ENCODE measurements at places on chromosomes 7 and 10. TPM values are rescaled to one million over a fixed set of nuclear protein-coding genes. Genes with fewer than 3 reads are reported as not detected.
A peak's percentile ranks its signal among the peaks of the same experiment; 100 is the strongest.

The PNLIPRP3 gene
- not detected for total RNA-seq

The PRPS1L1 gene
- total RNA-seq = not detected

The PTPRE gene
- total RNA-seq = 42.0 TPM

The HOXA2 gene
- total RNA-seq = not detected

The RET gene
- not detected for total RNA-seq

The NUDT13 gene
- total RNA-seq = 2.2 TPM

The ST8SIA6 gene
- total RNA-seq = 0.95 TPM

The SHTN1 gene
- total RNA-seq = 0.80 TPM

The PRSS1 gene
- 16.0 TPM for total RNA-seq

The HPSE2 gene
- 0.18 TPM for total RNA-seq

The AGR3 gene
- total RNA-seq = not detected

The RELN gene
- total RNA-seq = not detected

The CASTOR2 gene
- total RNA-seq = 7.6 TPM

The ELFN1 gene
- 0.06 TPM for total RNA-seq

The MRC1 gene
- not detected for total RNA-seq

The VWA2 gene
- not detected for total RNA-seq

The PAPSS2 gene
- total RNA-seq = 1.8 TPM

The TMEM213 gene
- total RNA-seq = not detected

The MYO3A gene
- 0.46 TPM for total RNA-seq

DNA sequence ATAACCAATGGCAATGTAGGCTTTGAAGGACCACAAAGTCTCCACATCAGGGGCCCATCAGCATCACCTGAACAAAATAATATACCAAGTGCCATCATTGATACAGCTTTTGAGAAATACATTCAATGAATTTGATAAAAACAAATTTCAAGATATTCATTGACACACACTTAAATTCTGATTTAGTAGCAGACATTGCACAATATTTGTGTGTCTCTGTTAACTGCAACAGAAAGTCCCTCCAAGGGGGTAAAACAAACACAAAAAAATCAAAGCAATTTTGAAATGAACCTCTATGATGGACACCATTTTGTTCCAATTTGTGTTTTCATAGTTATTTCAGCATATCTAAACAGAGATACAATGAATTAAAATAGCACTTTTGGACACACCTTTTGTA lies 86.8 kb upstream of the RSU1 start:
- DNase-seq = no peak

DNA sequence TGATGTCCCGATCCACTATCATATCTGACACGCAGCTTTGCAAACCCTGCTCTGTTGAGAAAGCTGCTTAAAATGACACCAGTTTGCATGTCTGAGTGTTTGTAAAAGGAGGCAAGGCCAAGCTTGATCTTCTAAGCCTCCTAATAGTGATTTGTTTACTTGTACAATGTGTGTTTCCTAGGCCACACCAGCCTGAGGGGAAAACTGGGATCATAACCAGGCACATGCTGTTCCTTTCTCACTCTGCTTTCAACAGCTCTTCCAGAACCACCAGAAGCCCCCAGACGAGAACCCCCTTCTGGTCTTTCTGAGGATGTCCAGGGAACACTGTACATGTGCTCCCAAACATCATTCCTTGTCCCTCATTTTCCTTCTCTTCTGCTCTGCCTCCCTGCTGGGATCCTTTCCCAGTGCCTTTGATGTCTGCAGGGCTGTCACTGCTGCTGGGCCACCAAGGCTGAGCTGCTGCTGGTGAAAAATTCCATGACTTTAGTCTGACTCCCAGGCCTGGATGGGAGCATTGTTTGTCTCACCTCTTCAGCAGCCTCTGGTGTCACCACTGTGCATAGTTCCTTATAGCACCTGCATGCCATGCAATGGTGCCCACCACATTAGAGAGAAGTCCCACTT lies 4.0 kb upstream of the LGI1 start:
- no peak for DNase-seq

GRCh38 chr10:13218878-13219277 lies 15.3 kb downstream of the UCMA start:
- DNase-seq = no peak

DNA sequence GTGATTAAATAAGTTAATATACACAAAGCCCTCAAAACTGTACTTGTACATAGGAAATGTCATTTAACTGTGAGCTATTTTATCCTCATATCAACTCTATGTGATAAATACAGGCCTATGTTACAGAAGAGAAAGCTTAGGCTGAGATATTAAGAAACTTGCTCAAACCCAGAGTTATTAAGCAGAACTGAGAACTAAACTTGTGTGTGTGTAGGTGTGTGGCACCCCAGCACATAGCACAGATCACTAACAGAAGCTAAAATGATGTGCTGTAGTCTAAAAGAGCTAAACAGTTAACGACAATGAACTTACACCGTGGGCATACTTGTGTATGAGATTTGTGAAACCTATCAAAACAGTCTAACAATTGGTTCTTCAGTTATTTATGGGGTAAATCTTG lies 34.5 kb downstream of the MTPN start:
- DNase-seq = no peak

GRCh38 chr7:155298834-155299534 lies 1.3 kb downstream of the INSIG1 start:
- peak; percentile 97 for DNase-seq

GRCh38 chr10:128568990-128569945 lies 443.0 kb upstream of the MKI67 start:
- no peak for DNase-seq

DNA sequence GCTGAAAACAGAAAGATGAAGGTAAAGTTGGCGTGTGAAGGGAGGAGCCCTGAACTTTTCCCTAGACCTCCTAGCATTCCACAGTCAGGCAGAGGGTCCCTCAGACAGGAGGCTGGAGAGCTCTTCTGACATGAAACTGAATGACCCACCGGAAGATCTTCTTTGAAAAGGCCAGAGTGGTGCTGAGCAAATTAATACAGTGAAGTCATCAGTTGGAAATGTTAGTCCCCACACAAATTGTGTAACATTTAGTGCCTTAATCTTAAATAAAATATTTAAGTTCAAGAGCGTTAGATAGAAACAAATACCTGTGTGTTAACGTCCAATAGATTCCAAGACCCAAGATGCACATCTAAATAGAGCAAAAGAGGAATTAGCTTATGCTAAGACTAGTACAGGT lies 49.0 kb upstream of the WNT16 start:
- DNase-seq = no peak

GRCh38 chr10:52082307-52082706 lies 231.8 kb upstream of the DKK1 start:
- no peak for DNase-seq

- no peak for DNase-seq
These were observed 111.8 kb downstream of the JAZF1 start for GRCh38 chr7:28068811-28069216.

GRCh38 chr7:71308096-71308495 lies 176.2 kb downstream of the GALNT17 start:
- DNase-seq = no peak

DNA sequence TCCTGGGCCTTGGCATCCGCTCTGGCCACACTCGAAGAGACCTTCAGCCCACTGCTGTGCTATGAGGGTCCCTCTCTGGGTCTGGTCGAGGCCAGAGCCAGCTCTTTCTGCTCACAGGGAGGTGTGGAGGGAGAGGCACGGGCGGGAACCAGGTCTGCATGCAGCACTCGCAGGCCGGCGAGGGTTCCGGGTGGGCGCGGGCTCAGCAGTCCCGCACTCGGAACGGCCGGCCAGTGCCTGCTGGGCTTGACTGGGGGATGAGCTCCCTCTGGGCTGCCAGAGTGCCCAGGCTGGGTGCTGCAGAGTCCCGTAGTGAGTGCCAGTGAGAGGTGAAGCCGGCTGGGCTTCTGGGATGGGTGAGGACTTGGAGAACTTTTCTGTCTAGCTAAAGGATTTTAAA lies 882.7 kb downstream of the XPNPEP1 start:
- no peak for DNase-seq

DNA sequence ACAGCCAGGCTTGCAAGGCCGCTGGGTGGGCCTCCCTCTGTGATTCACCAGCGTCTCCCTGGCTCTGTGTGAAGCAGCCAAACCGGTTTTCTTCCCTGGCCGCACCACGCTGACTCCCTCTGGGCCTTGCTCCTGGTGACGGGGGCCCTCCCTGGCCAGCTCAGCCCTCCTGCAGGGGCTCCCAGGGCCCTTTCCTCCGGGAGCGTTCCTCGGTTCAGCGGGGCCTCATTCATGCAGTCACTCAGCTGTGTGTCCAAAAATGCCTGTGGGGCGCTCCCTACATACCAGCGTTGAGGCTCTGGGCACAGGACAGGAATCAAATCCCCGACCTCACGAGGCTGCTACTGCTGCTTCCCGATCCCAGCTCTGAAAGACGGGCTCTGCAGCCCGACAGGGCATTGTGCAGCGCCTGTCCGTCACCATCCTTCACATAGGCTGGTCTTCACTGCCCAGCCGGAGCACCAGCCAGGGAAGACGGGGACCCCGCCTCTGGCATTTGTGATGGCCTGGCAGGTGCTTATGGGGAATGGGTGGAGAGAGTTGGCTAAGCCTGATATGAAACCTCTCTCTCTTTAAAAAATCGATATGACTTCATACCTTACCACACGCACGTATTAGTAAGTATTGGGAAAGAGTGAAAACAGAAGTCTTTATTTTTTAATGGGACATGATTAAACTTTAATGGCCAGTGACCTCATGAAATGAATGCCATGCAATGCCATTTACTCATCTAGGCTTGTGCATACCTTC lies 110.0 kb upstream of the SHH start:
- no peak for DNase-seq

DNA sequence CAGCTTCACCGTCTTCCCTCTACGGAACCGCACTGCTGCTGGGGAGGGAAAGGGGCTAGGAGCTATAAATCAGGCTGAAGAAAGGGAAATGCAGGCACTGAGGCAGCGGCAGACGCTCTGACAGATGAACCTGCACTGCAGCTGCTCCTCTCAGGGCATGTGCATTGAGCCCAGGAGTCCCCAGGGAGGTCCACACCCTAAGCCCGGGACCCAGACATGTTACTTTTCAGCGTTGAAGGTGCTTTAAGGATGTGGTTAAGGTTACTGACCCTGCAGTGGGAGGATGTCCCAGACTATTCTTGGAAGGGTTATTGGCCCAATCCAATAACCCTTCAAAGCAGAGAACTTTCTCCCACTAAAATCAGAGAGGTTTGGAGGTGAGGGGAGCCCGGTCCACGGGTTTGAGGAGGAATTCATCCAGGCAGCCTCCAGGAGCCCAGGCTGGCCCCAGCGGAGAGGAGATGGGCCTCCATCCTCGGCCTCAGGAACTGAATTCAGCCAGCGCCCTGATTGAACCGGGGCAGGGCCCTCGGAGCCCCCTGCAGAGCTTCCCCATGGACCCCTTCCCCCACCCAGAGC lies 75.4 kb downstream of the ADARB2 start:
- no peak for DNase-seq

DNA sequence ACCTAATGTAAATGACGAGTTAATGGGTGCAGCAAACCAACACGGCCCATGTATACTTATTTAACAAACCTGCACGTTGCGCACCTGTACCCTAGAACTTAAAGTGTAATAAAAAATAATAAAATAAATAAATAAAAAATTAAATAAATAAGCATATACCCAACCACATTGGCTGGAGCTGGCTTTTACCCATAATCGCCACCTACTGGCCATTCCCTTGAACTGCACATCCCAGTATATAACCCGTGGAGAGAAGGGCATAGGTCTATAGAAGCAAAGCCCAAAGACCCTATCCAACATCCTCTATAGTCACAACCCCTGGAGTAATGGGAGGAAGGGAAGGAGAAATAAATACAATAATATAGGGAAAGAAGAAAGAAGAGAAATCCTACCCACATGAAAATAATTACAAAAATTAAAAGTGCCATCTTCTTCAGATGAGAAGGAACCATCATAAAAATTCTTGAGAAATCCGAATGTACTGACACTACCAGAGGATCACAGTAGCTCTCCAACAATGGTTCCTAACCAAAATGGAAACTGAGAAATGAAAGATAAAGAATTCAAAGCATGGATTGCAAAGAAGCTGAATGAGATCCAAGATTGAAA lies 65.6 kb downstream of the TWIST1 start:
- DNase-seq = no peak

- no peak for DNase-seq
These were observed 106.4 kb upstream of the GJD4 start for GRCh38 chr10:35498693-35499092.

- DNase-seq = no peak
These were observed 277.4 kb upstream of the KLF14 start for GRCh38 chr7:131011432-131011742.

- no peak for DNase-seq
These were observed 28.4 kb downstream of the RASGEF1A start for GRCh38 chr10:43238462-43238861.

DNA sequence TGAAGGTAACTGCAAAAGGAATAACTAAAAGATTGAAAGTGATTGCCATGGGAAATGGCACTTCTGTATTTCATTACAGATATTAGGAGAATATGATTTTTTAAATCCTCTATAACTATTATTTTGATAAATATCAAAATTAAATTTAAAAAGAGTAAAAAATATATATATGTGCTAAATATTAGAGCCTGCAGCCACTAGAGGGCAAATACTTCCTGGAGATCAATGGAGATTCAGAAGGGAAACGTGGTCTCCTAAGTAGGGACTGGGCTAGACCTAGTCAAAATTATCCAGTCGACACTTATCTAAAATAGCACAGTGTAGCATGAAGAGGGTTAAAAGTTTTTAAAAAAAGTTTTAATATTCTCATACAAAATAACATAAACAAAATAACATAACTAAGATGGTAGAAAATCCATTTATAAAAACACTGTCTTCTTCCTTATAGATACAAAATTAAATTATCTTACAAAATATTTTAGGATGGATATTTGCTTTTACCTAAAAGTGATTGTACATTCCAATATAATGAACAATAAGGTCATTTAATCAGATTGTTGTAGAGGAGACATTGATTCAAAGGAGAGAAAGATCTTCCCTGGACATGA lies 434.3 kb downstream of the MDFIC start:
- DNase-seq = no peak

- no peak for DNase-seq
These were observed 741.8 kb downstream of the SUGCT start for GRCh38 chr7:40876601-40877000.

DNA sequence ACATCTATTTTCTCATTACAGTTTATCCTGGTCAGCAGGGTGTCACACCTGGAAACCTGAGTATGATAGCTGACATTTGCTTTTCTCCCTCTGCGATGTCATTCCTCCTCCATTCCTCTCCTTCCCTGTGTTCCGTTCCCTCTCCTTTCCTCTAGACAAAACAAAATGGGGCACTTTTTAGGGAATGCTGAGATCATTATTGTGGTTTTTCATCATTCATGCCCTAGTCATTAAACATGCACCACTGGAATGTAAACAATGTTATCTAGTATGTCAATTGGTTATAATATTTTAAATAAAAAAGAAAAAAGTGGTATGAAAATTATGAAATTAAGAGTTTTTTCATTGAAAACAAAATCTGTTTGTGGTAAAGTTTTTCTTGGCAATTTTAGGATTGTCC lies 132.6 kb downstream of the MAPK8 start:
- DNase-seq = no peak

GRCh38 chr10:129710510-129710847 lies 243.4 kb downstream of the MGMT start:
- no peak for DNase-seq

DNA sequence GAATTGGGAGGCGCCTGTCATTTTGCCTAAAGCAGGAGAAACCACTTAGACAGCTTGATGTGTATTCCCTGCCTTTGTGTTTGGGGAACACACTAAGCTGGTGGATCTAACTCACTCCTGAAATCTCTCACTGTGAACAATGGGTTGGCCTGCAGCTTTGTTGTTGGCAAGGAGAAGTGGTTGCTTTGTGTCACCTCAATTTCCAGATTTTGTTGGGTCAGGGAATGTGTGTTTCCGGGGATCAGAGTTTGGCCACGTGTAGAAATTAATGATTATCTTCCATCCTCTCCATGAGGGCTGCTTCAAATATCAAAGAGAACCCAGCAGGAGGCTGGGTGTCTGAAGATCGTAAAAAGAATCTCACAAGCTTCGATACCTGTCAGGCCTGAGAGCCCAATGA lies 27.8 kb downstream of the A1CF start:
- no peak for DNase-seq
